ENCODE measurements at places on chromosomes 16 and 17. TPM values are rescaled to one million over a fixed set of nuclear protein-coding genes. Genes with fewer than 3 reads are reported as not detected.

DNA sequence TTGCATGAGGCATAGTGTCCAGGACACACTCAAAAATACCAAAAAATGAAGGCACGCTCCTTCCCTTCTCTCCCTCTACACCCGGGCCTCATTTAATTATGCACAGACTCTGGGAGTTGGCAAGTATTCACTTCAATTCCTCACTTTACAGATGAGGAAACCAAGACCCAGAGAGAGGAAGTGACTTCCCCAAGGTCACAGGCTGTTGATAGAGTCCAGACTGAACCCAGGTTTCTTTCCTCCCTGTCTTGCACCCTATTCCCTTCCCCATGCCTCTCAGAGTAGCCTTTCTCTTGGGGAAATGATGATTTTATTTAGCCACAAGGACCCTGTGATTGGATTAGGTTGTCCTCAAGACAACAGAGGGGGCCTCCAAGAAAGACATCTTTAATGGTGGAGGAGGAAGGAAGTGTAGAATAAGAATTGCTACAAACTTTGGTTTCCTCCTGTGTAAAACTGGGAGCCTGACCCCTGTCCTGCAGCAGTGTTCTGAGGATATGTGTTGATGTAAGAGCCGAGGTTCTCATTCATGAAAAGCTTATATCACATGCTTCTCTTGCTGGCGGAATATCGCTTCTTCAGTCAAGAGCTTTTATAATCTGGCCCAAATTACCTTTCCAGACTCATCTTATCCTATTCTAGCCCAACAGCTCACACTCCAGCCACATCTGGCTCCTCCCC lies 48.8 kb upstream of the SIAH1 start:
- DNase-seq, result no peak

DNA sequence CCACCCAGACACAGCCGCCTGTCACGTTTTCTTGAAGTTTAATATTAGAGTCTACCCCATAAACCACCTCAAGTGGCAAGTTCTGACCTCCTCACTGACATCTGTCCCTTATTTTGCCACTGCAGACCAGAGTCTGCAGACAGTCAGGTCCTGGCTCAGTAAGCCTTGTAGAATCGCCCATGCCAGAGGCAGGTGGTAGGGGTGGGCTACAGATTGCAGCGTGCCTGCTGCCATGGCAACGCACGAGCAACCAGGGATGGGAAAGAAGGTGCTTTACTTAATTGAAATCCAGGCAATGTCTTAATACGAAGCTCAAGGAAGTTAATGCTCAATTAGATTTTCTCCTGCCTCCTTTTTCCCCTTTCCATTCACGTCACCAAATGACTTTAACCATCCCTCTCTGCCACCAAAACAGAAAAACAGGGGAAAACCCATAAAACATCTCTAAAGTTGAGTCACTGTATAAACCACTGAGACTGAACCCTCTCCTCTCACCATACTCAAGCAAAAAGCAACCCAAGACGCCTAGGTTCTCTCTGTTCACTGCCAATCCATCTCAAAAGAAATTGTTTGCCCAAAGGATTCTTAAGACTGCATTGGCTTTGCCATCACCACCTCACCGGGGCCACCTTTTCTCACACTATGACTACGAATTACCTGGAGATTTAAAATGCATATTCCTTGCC lies 228.8 kb downstream of the SLC39A11 start:
- DNase-seq, result no peak

DNA sequence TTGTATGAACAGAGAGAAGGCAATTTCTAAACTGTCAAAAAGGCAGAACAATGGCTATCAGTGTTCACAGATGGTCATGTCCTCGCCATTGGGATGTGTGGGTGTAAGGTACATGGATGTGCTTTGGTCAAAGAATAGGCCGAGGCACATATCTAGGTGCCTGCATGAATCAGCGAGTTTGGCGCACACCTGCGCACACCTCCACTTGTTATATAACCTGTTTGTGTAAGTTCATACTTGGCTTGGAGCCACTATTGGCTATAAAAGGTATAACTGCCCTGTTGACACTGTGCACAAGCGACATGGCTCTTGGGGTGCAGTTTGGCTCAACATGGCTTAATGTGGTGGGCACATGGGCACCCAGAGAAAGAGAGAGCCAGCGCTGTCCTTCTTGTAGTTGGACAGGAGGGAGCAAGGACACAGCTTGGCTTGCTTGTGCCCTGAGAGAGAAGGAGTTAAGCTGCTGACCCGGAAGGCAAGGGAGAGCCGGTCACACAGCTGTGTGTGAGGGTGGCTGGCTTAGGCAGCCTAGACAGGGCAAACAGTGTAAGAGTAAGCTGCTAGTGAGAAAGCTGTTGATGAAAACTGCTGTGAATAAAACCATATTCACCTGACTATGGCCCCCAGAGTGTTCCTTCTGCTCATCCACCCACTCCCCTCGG lies 499.1 kb downstream of the KCNJ2 start:
- DNase-seq, result no peak

DNA sequence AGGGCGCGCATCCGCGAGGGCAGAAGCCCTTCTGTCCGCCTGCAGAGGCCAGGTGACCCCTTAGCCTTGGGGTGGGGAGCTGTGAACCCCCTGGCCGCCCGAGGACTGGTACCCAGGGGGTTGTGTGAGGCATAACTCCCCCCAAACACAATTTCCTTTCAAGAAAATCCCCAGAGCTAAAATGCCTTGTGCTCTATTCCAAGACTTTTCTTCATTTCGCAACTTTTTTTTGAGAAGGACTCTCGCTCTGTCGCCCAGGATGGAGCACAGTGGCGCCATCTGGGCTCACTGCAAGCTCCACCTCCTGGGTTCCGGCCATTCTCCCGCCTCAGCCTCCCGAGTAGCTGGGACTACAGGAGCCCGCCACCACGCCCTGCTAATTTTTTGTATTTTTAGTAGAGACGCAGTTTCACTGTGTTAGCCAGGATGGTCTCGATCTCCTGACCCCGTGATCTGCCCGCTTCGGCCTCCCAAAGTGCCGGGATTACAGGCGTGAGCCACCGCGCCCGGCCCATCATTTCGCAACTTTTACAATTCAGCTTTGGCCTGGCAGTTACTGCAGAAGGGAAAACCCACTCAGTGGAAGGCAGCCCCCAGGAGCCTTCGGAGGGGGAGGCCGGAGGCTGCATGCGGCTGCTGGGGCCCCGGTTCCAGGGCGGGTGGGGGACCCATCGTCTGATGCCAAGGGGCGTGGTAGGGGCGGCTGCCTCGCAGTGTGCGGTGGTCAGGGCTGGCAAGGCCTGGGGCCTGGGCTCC lies 963 bp upstream of the APRT start:
- DNase-seq, result no peak

DNA sequence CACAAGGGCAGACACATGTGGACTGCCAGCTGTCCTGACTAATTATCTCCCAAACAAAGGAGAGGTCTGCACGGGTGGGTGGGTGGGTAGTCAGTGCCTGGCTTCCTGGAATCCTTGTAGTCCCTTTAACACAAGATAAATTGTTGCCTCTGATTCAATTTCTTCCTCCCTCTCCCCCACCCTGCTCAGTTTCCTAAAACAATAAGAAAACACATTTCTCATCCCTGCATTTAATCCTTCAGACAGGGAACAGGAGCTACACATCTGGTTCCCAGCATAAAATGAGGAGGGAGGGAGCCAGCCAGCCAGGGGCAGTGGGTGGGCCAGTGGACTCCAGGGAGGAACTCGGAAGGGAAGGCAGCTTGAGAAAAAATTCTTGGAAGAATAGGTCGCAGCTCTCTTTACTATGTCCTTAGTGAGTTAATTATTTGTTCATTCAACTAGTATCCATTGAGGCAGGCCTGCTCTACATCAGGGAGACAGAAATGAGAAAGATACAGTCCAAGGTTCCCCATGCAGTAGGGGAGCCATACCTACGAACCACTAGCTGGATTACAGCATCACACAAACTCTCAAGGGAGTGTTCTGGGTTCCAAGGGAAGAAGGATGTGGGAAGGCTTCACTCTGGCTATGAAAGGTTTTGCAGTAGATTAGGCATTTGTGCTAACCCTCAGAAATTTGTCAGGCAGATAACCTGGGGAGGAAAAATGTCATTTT lies 58.3 kb downstream of the CCT6B start:
- no peak for DNase-seq

- DNase-seq, result peak; percentile 27
Observed at GRCh38 chr17:40450175-40450574, 6.9 kb downstream of the IGFBP4 start.

Gene TBC1D3I
- total RNA-seq, result 0.52 TPM

Gene CRISPLD2
- total RNA-seq, result 0.07 TPM
